ENCODE measurements at places on chromosomes 7 and 10.

GRCh38 chr10:110556969-110557601 is 10.4 kb upstream of the SMC3 start:
- DNase-seq = peak; percentile 41
- H3K4me3 ChIP-seq = no peak overlapping the region
- H3K36me3 ChIP-seq = no peaks in the 10 kb centered on the region
- H3K27ac ChIP-seq = no peak overlapping the region
- no peaks in the 10 kb centered on the region for H3K4me1 ChIP-seq

DNA sequence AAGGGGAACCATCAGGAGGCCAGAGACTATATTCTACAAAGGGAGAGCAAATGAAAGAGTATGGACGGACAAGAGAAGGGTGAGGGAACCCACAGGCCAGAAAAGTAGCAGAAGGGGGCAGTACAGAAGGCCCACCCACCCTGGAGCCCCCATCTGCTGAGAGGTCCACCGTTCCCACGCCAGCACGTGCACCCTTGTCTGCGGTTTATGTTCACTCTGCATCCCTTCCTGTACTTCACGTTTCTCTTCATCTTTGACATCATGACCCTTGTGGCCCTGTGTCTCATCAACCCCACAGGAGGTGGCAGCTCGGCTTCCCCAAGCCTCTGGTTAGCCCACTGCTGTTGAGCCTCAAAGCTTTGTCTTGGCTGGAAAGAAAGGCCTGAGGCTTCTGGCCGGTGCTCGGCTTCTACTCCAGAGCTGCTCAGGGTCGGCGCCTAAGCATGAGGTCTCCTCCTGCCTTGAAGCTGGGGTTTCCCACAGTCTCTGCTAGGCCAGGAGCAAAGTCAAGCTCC is 138.0 kb downstream of the DLG5 start:
- no peak overlapping the region for H3K4me3 ChIP-seq
- H3K27me3 ChIP-seq = no peaks in the 10 kb centered on the region
- H3K36me3 ChIP-seq = no peaks in the 10 kb centered on the region
- no peak overlapping the region for H3K27ac ChIP-seq

GRCh38 chr10:607545-608185 is 81.8 kb downstream of the DIP2C start:
- no peak overlapping the region for H3K27ac ChIP-seq
- no peaks in the 10 kb centered on the region for H3K36me3 ChIP-seq
- no peaks in the 10 kb centered on the region for H3K27me3 ChIP-seq
- DNase-seq = no peak

DNA sequence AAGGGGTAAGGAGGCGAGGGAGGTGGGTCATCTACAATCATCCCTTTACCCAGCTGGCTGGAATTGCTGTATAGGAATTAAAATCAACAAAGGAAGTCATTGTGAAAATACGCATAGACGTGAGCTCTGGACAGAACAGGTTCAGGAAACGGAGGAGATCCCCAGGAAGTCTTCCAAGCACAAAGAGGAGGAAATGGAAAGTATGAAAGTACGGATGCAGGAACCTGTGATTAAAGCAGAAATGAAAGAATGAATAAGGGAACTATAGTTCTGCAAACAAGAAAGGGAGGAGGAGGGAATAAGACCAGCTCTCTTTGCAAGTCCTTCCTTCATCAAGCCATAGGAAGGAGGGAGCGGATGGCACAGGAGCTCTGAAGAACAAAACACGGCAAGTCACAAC is 61.8 kb downstream of the PYROXD2 start:
- H3K27ac ChIP-seq = no peak overlapping the region
- no peaks in the 10 kb centered on the region for H3K36me3 ChIP-seq
- no peaks in the 10 kb centered on the region for H3K27me3 ChIP-seq
- H3K4me3 ChIP-seq = no peak overlapping the region
- H3K4me1 ChIP-seq = peaks cover 8% of the 10 kb centered on the region

GRCh38 chr10:58026036-58026435 is 241.7 kb downstream of the IPMK start:
- no peak overlapping the region for H3K27ac ChIP-seq
- H3K27me3 ChIP-seq = no peaks in the 10 kb centered on the region
- H3K4me3 ChIP-seq = no peak overlapping the region
- H3K36me3 ChIP-seq = no peaks in the 10 kb centered on the region
- H3K4me1 ChIP-seq = no peaks in the 10 kb centered on the region

DNA sequence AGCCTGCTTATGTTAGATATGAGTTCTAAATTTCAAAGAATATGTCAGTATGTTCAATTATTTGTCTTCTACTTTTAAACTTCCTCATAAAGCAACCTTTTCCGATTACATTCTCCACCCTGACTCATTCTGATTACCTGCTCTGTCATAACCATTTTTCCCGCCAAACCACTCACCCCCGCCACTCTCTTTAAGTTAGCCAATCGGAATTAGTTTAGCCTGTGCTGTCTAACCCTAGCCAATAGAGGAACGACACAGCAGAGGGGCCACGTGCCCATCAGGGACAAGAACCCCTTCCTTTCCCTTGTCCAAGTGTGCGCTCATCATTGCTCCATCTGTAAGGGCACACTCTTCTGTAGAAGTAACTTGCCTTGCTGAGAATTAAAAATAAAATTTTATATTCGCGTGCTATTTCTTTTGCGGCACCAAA is 91.4 kb downstream of the CCDC71L start:
- H3K36me3 ChIP-seq = no peaks in the 10 kb centered on the region
- no peaks in the 10 kb centered on the region for H3K27me3 ChIP-seq
- no peak overlapping the region for H3K27ac ChIP-seq
- no peak for DNase-seq
- H3K4me3 ChIP-seq = no peak overlapping the region

- no peaks in the 10 kb centered on the region for H3K27me3 ChIP-seq
- no peaks in the 10 kb centered on the region for H3K4me1 ChIP-seq
- H3K36me3 ChIP-seq = no peaks in the 10 kb centered on the region
- DNase-seq = no peak
- H3K4me3 ChIP-seq = no peak overlapping the region
- H3K27ac ChIP-seq = no peak overlapping the region
Observed at GRCh38 chr7:87001214-87001613, 58.2 kb downstream of the ELAPOR2 start.

- no peaks in the 10 kb centered on the region for H3K27me3 ChIP-seq
- peak overlapping the region; percentile 86 for H3K27ac ChIP-seq
- peak; percentile 93 for DNase-seq
Observed at GRCh38 chr7:76296743-76297740, 5.4 kb upstream of the HSPB1 start.

All from colonic mucosa (tissue), 4 donors.